Pulmonary artery endothelial cell (primary cell): ENCODE measurements at places on chromosomes 1 and 21.

GRCh38 chr1:6035719-6036118 lies 10.0 kb upstream of the KCNAB2 start:
- no peak for DNase-seq

GRCh38 chr1:63601912-63602311 lies 8.7 kb downstream of the PGM1 start:
- DNase-seq: no peak

- DNase-seq: no peak
Observed at GRCh38 chr1:167483790-167484189, 34.5 kb downstream of the CD247 start.

- DNase-seq: no peak
Observed at GRCh38 chr1:243345205-243345604, 89.4 kb downstream of the SDCCAG8 start.

DNA sequence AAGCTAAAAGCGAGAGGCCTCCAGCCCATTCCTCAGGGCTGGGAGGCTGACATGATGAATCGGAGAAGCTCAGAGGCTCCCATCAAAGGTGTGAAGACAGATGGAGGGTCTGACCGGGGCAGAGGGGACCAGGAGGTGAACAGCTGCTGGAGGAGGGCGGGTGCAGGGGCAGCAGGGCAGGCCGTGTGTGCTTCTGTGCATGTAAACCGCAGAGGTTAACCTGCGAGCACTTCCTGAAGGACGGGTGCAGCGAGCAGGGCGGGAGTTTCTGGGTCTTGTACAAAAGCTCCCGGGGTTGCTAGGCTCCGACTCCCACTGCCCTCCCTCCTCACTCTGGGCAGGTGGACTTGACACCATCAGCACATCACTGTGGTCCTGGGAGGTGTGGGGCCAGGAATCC lies 75.2 kb downstream of the PAX7 start:
- DNase-seq: no peak

- no peak for DNase-seq
Observed at GRCh38 chr1:159266832-159267231, 35.3 kb upstream of the FCER1A start.

DNA sequence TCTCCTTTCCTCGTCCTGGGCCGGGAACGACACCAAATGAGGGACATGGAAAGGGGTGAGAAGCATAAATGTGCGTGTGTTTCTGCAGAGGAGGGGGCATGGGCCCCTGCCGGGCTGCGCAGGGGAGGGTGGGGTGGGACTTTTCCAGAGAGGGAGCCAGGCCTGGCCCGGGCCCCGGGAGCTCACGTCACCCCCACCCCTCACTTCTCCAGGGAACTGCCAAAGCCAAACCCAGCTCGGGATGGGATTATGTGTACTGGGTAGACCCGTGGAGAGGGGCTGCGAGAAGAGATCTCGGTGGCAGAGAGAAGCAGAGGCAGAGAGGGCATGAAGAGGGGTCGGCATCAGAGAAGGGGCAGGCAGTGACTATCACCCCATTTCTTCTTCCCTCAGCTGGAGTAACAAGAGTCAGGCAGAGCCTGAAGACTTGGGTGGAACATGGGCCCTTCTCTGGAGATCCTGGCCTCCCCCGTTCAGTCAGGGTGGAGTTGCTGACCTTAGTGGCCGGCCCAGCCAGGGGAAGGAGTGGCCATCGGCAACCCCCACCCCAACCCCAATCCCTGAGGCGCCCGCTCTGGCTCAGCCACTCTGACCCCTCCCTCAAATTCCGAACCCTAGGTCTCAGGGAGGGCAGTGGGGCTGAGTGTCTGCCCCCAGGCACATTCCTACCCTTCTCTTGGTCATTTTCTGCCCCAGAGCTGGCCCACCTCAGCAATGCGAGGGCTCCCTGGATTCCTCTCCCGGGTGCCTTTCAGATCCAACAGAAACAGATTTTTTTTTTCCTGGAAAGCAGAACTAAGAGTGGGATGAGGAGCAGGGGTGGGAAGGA lies 1.2 kb downstream of the ADAMTSL4 start:
- no peak for DNase-seq

GRCh38 chr1:75797273-75797588 lies 549 bp downstream of the MSH4 start:
- no peak for DNase-seq

DNA sequence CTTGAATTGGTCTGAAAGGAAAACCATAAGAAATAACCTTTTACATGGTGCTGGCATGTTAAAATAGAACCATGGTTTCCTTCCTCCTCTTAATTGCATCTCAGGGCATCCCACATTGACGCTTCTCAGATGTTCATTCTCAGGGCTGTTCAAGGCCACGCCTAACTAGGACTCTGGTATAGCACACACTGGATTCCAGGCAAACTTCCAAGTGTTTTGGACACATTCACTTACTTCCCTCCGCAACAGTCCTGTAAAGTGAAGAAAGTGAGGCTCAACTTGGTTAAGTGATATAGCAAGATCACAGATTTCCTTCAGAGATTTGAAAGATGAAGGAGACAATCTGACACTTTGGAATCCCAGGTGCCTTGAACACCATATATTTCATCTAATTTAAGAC lies 244.8 kb downstream of the DUSP10 start:
- no peak for DNase-seq

DNA sequence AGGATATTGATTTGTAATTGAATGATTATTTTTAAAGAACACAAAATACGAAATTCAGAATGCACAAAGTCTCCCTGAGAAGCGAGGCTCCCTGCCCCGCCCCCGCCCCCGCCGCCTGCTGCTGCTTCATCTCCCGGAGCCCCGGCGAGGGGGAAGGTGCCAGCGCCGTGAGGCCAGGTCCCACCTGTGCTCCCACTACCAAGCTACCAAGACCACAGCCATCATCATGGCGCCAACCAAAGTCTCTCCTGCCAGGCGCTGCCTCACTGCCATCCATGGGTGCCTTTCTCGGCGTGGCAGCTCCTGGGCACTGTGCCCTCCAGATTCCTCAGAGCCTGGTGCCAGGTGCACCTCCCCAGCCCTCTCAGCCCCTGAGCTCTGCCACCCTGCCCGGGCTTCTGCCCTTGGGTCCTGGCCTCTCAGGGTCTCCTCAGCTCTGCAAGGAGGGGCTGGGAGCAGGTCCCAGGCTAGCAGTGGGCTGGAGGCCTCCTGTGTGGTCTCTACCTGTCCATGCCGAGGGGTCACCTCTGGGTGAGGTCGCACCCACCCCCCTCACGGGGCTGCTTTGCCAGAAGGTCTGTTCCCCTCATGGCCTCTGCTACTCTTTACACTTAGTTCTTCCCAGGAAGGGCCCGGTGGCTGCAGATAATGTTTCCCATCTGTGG lies 29.4 kb upstream of the TTC34 start:
- DNase-seq: no peak

DNA sequence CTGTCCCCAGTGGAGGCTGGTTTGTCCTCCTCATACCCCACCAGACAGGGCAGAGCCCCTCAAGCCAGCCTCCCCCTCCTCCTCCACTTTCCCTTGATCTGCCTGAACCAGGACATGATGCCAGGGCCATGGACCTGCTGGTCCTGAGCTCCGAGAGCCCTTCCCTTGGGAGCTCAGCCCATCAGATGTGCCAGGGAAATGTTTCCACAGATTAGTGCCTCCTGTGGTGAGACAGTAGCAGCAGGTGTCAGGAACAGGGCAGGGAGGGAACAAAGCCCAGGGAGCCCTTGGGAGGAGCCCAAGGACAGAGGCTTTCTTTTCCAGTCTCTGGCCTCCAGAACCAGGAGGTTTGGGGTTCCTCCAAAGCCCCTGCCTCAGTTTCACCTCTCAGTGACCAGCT lies 14.6 kb upstream of the SLC41A1 start:
- DNase-seq: no peak

- no peak for DNase-seq
Observed at GRCh38 chr1:9624081-9624480, 27.4 kb upstream of the PIK3CD start.
